Fibroblast of lung (primary cell): ENCODE measurements at places on chromosomes 2 and 18.

DNA sequence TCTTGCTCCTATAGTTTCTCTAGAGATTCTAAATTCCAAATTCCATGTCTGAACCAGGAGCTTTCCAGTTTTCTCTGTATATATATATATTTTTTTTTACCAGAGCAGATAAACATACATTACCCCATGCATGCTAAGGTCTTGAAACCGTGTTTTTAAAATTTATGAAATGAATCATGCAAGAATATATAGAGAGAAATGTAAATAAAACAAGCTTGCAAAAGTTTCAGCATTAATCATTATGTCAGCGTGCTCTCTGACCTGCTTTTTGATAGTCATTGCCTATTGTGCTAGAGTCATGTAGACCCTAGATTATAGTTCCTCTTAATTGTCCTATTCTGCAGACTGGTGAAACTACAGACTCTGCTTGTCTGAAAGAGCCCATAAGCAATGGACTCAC, 22.6 kb upstream of the TRIM43 start:
- DNase-seq: peak; percentile 1

DNA sequence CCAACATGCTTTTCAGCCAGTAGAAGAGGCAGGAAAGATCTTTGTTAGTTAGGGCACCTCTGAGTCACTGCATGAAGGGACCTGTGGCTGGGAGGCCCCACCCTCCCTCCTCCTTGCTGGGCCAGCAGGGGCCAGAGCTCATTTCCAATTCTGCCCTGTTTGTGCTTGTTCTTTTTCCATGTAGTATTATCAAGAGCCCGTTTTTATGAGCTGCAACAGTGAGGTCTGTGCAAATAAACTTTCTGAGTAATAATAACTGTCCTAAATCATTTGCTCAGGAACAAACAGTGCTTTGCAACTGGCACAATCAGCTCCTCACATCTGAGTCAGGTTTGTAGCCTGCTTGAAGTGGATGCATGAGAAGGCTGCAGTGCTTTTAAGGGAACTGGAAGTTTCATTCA, 128.0 kb downstream of the ARL4C start:
- DNase-seq: peak; percentile 43

DNA sequence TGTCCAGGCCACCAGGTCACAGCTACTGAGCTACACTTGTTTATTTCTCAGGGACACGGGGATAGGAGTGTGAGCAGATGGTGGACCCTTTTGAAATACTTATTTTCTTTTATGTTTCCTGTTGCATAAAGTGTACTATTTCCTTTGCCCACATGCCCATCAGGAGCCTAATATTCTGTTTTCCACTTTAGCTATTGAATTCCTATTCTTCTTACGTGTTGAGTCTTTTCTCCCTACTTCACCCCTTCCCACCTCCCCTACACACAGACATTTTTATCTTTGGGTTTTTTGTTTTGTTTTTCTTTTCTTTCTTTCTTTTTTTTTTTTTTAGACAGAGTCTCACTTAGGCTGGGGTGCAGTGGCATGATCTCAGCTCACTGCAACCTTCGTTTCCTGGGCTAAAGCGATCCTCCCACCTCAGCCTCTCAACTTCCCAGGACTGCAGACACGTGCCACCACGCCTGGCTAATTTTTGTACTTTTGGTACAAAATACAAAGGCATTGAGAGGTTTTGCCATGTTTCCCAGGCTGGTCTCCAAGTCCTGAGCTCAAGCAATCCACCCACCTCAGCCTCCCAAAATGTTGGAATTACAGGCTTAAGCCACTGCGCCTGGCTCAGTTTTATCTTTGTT, 5.2 kb upstream of the GPR55 start:
- no peak for DNase-seq

DNA sequence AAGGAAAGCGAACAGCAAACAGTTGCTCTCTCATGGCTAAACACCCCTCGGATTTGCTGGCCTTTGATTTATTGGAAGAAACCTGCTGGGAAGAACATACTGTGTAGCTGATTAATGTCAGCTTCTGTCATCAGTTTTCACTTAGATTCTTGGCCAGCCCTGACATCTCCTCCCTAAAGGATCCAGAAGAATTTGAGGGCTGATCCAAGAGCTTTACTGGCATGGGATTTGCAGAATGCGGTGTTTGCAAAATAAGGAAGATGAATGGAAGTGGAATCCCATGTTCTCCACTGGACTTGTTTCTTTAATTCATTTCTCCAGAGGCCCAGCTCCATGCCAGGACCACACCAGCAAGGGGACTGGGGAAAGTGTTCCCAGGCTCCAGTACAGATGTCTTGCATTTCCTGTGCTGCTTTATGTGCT, 80.5 kb downstream of the RDH14 start:
- DNase-seq: no peak

GRCh38 chr2:199804831-199805230, 46.2 kb downstream of the FTCDNL1 start:
- DNase-seq: no peak

GRCh38 chr2:160096409-160096808, 34.0 kb upstream of the PLA2R1 start:
- DNase-seq: no peak

DNA sequence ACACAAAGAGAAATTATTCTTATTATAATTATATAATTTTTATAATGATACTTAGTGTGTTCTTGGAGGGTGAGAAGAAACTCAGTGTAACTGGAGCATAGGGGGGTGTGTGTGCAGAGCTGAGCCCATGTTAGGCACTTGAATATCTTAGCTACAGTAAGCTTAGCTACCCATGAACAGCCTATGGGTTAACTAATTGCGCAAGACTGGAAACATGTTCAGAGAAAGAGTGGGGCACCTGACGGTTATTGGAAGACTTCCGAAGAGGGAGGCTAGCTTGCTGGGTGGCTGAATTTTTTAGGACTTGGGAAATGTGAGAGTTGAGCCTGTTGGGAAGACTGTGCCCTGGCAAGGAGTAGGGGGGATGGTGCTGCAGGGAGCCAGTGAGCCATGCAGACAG, 229.2 kb downstream of the SLC4A3 start:
- no peak for DNase-seq

- no peak for DNase-seq
Observed at GRCh38 chr2:200586644-200586975, 796 bp downstream of the AOX1 start.

DNA sequence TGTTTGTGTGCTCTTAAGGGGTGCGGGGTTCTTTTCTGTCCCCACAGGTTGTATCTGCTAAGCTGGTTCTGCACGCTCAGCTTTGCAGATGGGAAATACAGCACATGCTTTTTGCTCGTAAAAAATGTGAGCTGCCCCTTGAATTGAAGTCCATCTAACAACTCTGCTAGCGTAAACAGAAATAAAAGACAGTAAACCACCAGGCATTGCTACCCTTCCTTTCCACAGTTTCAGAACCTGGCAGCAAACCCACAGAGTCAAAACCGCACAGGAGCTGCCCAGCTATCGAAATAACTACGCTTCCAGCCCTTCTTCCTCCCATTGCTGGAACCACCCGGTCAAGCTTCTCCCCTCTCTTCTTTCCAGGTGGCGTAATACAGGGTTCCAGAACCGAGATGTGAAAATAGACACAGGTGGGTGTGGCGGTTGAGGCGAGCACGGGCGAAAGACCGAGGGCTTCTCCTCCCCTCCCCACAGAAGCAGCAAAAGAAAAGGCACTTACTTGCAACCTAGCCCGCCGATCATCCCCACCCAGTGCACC, 479 bp downstream of the SCN9A start:
- peak; percentile 42 for DNase-seq

GRCh38 chr2:209905691-209906090, 96.7 kb upstream of the RPE start:
- no peak for DNase-seq

GRCh38 chr2:181074457-181074856, 94.1 kb downstream of the UBE2E3 start:
- DNase-seq: peak; percentile 43

DNA sequence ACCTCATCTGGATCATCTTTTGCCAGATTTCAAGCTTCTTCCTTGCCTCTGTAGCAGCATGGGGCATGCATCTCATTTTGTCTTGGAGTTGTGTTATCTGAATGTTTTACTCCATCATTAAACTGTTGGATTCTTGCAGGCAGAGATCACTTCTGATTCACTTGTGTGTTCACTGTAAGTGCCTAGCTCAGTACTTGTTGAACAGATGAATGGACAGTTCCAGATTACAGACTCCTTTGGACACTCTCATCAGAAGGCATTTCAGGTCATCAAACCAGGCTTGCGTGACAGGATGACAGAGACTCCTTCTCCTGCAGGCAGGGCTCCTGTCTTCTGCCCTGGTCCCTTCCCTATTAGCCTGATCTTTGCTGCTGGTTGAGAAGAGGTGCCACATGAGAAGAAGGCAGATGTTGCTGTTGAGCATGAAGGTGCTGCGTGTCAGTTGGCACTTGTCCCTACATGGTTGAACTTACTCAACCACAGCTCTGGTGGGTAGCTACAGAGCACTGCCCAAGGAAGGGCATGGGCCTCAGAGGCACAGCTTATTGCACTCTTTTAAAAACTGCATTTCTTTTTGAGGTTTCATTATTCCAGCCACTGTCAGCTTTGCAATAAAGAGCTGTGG, 58.9 kb downstream of the INPP4A start:
- DNase-seq: peak; percentile 16

- DNase-seq: no peak
Observed at GRCh38 chr2:30446602-30447148, 371 bp upstream of the LCLAT1 start.

DNA sequence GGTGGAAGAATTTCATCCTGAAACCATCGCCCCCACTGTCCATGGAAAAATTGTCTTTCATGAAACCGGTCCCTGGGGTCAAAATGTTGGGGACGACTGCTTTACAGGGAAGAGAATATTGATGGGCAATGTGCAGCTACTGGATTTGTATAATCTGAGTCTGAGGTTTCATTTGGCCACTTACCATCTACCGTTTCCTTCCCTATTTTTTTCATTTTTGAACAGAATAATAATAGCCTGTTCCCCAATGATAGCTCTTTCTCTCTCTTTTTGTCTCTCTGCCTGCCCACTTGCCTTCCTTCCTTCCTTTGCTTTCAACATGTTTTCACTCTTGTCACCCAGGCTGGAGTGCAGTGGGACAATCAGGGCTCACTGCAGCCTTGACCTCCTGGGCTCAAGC, 78.3 kb upstream of the TLK1 start:
- no peak for DNase-seq

GRCh38 chr2:238910751-238911351, 63.0 kb downstream of the TWIST2 start:
- no peak for DNase-seq

DNA sequence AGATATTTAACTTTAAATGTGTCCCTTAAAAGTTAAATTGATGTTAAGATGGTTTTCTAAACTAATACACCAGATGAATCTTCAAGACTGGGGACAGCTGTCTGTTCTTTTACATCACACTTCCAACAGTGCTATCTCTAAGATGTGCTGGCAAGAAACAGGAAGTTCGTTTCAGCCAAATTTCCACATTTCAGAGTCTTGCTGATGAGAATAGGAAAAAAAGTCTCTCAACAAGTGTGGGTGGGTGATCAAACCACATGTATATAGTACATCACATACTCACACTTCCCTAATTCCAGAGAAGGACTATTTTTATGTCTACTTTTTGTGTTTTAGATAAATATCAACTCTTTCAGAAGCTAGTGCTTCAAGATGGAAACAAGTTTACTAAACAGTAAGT, 1712.8 kb upstream of the TMEFF2 start:
- no peak for DNase-seq

DNA sequence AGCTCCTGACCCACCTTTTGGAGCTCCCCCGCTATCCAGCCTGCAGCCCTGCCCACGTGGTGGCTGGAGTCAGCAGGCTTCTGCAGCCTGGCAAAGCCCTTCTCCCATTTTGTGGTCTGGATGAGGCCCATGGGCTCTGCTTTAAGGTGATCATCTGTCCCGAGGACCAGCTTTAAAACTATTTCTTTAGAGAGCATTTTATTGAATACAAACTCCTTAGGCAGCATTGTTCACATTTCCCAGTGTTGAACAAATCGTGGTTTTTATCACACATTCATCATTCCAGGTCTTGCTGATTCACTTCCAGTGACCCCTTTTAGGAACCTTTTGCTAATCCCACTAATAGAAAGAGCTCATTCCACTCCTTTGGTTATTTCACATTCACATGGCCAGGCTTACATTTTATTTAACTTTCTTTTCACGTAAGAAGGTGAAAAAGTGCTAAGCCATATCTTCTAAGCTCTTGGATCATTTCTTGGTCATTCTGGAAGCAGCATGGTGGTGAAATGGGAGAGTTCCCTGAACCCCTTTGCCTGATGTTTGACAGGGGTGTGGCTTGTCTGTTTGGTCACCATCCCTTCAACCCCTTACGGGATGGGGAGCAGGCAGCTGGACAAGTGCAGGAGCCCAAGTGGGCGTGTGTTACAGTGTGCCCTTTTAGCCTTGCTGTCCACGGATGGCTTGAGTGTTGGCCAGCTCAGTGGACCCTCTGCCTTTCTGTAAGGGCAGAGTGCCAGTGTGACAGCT, 80.4 kb upstream of the RAPGEF4 start:
- DNase-seq: peak; percentile 95

- peak; percentile 77 for DNase-seq
Observed at GRCh38 chr2:26462511-26463243, 15.2 kb downstream of the OTOF start.

- DNase-seq: no peak
Observed at GRCh38 chr2:74927621-74928020, 30.8 kb upstream of the POLE4 start.
